ENCODE measurements at places on chromosomes 16 and 17.

GRCh38 chr16:75318737-75319136, 67.3 kb upstream of the BCAR1 start:
- DNase-seq: no peak
- H3K27me3 ChIP-seq: no peaks in the 10 kb centered on the region
- no peaks in the 10 kb centered on the region for H3K36me3 ChIP-seq

GRCh38 chr16:53031323-53031942, 21.3 kb downstream of the CHD9NB start:
- no peaks in the 10 kb centered on the region for H3K27me3 ChIP-seq
- H3K36me3 ChIP-seq: no peaks in the 10 kb centered on the region
- DNase-seq: no peak
- no peaks in the 10 kb centered on the region for H3K4me1 ChIP-seq
- H3K27ac ChIP-seq: no peak overlapping the region

- H3K36me3 ChIP-seq: no peaks in the 10 kb centered on the region
- H3K27ac ChIP-seq: no peak overlapping the region
- H3K27me3 ChIP-seq: no peaks in the 10 kb centered on the region
- no peak for DNase-seq
- H3K4me3 ChIP-seq: no peak overlapping the region
- no peaks in the 10 kb centered on the region for H3K4me1 ChIP-seq
Observed at GRCh38 chr16:83606486-83607030, 201.2 kb upstream of the HSBP1 start.

- no peak overlapping the region for H3K4me3 ChIP-seq
- no peaks in the 10 kb centered on the region for H3K36me3 ChIP-seq
- H3K27me3 ChIP-seq: no peaks in the 10 kb centered on the region
- no peak for DNase-seq
- H3K27ac ChIP-seq: no peak overlapping the region
Observed at GRCh38 chr17:49061524-49061943, 64.3 kb downstream of the IGF2BP1 start.

DNA sequence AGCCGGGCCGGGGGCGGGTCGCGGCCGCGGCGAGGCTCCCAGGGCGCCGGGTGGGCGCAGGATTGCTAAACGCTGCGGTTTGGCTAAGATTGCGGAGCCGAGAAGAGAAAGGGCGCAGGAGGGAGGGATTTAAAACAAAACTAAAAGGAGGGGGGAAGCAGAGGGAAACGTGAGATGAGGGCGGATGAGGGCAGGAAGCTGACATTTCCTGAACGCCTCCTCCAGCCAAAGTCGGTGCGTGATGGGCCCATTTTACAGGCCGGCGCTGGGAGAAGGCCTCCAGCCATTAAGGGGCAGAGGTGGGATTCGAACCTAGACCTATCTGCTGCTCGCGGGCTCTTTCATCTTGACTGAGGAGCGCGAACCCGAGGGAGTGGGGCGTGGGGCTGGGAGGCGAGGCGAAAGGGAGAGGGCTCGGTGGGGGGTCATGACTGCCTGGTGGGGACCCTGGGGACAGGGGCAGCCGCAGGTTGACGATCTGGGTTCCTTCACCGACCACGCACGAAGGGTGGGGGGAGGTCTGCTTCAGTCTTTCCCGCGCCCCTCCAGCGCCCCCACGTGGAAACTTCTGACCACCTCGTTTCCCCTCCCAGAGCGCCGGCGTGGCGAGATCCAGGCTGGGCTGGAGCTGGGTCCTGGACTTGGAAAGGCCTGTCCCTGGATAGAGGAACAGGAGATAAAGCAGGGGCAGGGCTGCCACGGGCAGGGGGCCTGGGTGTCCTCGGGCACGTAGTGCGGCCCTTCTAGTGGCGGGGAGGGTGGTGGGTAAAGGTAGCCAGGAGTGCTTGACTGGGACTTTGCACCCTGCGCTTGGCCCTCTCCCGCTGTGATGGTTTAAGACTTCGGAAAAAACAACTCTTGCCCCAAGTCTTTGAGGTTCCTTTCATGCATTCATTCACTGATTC, 3.8 kb upstream of the TAC4 start:
- H3K4me1 ChIP-seq: peaks cover 18% of the 10 kb centered on the region
- DNase-seq: peak; percentile 82
- H3K27me3 ChIP-seq: no peaks in the 10 kb centered on the region
- H3K36me3 ChIP-seq: no peaks in the 10 kb centered on the region
- peak overlapping the region; percentile 82 for H3K4me3 ChIP-seq

GRCh38 chr17:35795007-35795870, at the start of gene MMP28:
MMP28 (minus strand) TSS chr17:35795641; CDS start chr17:35795377, 264 bp downstream.
- no peak within 1 kb of the TSS for H3K27ac ChIP-seq
- peaks cover 22% of the 10 kb centered on the region for H3K27me3 ChIP-seq
- no peaks in the 10 kb centered on the region for H3K36me3 ChIP-seq
- peak within 1 kb of the TSS; percentile 53 for H3K4me3 ChIP-seq

GRCh38 chr16:84532291-84532724, 27.8 kb upstream of the MEAK7 start:
- no peaks in the 10 kb centered on the region for H3K27me3 ChIP-seq
- H3K4me3 ChIP-seq: no peak overlapping the region
- H3K4me1 ChIP-seq: peaks cover 8% of the 10 kb centered on the region
- H3K36me3 ChIP-seq: no peaks in the 10 kb centered on the region

GRCh38 chr17:60049936-60050335, 28.8 kb downstream of the HEATR6 start:
- H3K4me1 ChIP-seq: no peaks in the 10 kb centered on the region
- no peak overlapping the region for H3K27ac ChIP-seq
- no peak for DNase-seq
- H3K27me3 ChIP-seq: no peaks in the 10 kb centered on the region
- H3K4me3 ChIP-seq: no peak overlapping the region

DNA sequence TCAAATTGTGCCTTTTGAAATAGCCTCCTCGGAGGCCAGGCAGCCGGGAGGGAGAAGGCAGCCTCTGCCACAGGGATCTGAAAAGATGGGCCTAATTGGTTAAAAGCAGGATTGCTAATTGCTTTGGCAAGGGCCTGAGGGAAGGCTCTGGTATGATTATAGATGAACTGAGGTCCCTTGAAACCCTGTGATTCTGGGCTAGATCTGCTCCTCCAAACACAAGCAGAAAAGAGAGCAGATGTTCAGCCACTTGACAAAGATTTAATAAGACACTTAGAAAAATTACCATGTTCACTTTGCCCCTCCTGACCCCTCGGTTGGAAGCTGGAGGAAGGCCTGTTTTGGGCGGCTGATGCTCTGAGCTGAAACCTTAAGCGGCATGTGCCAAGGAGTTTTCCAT, 209.5 kb upstream of the MPHOSPH6 start:
- no peaks in the 10 kb centered on the region for H3K4me1 ChIP-seq
- H3K27ac ChIP-seq: no peak overlapping the region
- H3K4me3 ChIP-seq: no peak overlapping the region
- no peaks in the 10 kb centered on the region for H3K27me3 ChIP-seq
- H3K36me3 ChIP-seq: no peaks in the 10 kb centered on the region

GRCh38 chr16:49410226-49410625, 36.6 kb downstream of the C16orf78 start:
- no peak for DNase-seq
- H3K27ac ChIP-seq: no peak overlapping the region
- H3K27me3 ChIP-seq: no peaks in the 10 kb centered on the region
- peaks cover 6% of the 10 kb centered on the region for H3K4me1 ChIP-seq

- DNase-seq: no peak
- H3K27ac ChIP-seq: no peak overlapping the region
- H3K27me3 ChIP-seq: no peaks in the 10 kb centered on the region
- no peaks in the 10 kb centered on the region for H3K4me1 ChIP-seq
- no peak overlapping the region for H3K4me3 ChIP-seq
Observed at GRCh38 chr16:27811881-27812280, 251.6 kb downstream of the GSG1L start.

- DNase-seq: no peak
- no peak overlapping the region for H3K27ac ChIP-seq
- no peak overlapping the region for H3K4me3 ChIP-seq
- H3K27me3 ChIP-seq: no peaks in the 10 kb centered on the region
- H3K4me1 ChIP-seq: peaks cover 23% of the 10 kb centered on the region
Observed at GRCh38 chr17:45170931-45171337, 9.3 kb downstream of the HEXIM2 start.

DNA sequence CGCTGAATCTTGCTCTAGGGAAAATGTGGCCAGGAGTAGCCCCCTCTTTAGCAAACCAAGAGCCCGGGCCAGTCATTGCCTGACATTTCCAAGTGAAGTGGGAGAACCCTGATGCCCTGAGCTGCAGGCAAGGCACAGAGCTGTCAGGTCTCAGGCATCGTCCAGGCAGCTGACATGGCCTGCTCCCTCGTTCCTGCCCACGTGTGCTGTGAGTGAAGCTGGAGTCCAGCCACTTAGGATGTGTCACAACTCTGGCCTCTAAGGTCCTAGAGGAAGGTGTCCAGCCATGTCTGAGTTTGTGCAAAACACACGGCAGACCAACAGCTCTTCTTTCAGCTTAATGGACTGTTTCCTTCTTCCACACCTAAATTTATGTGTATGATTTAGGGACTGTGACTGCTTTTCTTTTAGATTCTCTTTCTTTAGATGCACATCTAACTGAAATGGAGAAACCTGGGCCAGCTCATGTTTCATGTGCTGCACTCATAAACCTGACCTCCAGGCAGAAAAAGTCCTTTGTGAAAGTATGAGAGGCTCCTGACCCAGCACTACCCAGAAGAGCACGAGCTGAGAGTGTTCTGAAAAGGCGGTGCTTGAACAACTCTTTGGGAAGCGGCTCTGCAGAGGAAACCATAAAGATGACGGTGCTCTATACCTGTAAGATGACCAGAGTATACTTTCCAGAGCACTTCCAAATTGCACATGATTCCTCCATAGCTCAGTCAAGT, 14.8 kb upstream of the LIMD2 start:
- peaks cover 26% of the 10 kb centered on the region for H3K36me3 ChIP-seq
- H3K27me3 ChIP-seq: no peaks in the 10 kb centered on the region
- no peak for DNase-seq
- peaks cover 13% of the 10 kb centered on the region for H3K4me1 ChIP-seq

- peak overlapping the region; percentile 92 for H3K27ac ChIP-seq
- H3K4me3 ChIP-seq: peak overlapping the region; percentile 92
- peaks cover 45% of the 10 kb centered on the region for H3K4me1 ChIP-seq
- H3K27me3 ChIP-seq: no peaks in the 10 kb centered on the region
- peaks cover 20% of the 10 kb centered on the region for H3K36me3 ChIP-seq
- DNase-seq: peak; percentile 69
Observed at GRCh38 chr17:50866950-50867362, 802 bp upstream of the TOB1 start.

Measured in CD4-positive, alpha-beta T cell (primary cell).